ENCODE measurements at places on chromosomes 11 and 22.
A peak's percentile ranks its signal among the peaks of the same experiment; 100 is the strongest.

DNA sequence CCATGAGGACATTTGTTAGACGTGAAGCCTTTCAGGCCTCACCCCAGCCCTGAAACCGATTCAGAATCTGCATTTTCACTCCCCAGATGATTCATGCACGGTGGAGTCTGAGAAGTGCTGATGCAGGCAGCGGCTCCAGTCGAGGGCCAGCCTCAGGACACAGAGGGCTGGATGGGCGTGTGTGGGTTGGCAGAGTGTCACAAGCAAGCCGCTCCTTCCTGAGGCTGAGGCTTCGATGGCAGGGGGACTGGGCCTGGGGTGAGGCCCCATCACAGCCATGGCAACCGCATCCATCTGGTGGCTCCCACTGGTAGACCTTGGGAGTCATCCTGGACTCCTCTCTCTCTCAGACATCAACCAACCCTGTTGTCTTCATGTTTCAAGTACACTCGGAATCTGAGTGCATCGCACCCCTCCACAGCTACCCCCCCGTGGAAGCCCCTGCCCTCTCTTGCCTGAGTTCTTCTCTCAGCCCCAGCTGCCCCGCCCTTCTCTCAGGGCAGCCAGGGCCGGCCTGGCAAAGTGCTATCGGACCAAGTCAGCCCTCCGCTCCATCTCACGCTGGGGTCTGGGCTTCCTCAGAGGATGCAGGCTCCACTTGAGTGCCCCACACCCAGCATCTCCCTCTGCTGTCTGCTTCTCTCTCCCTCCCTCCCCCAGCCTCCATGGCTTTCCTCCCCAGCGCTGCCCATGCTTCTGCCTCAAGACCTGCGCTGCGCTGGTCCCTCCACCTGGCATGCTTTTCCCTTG is 10.6 kb downstream of the KCNC1 start:
- no peak for DNase-seq

DNA sequence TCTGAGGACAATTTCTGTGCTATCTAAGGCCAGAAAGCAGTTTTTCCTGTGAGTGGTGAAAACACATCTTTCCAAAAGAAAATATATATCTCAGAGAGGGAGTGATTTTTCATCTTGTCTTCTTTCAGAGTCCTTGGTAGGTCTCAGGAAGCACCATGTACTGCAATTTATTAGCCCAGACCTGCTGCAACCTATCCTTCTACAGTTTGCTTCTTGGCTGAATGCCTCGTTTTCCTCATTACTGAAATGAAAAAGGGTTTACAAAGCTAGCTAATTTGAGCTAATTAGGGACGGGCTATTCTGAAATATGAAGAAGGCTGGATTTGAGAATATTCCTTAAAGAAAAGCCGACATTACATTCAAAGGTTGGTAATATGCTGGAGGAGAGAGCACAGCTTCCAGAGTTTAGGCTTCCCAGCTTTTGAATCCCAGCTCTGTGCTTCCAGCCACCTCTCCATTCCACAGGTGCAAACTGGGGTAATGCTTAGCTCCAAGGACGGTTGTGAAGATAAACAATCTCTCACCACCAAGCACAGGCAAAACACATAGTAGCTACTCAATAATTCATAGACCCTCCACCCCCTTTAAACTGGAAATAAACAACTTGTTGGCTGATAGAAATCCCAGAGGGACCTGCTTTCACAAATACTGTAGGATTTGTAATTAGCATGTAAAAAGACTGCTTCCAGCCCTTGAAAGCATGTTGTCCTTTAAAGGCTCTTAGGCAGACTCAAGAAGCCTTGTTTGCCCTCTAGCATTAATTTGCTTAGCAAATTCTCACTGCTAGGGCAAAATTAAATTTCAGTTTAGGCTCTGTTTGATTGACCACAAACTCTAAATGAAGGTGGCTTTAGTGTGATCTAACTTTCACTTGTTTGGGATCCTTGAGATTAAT is 24.5 kb upstream of the SESN3 start:
- no peak for DNase-seq

GRCh38 chr11:123187665-123188507 is 7.2 kb downstream of the CLMP start:
- DNase-seq: no peak

GRCh38 chr11:36360826-36361415 is 64.8 kb downstream of the PRR5L start:
- DNase-seq: no peak

- no peak for DNase-seq
These were observed 157.6 kb downstream of the PGR start for GRCh38 chr11:100972046-100972445.

DNA sequence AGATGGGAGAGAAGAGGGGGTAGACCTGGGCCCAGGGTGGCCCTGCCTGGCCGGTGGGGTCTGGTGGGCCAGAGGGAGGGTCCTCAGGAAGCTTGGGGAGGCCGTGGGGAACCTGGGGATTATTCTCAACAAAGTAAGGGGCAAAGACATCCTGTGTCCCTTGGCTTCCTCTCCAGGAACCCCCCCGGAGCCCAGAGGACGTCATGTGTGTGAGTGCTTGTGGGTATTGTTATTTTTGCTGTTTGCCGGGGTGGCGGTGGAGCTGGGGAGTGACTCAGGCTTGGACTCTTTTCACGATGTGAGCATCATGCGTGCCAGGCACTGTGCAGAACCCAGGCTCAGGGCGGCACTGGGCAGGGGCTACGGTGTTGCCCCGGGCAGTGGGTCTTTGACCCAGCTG is 982 bp upstream of the SHANK3 start:
- DNase-seq: no peak

GRCh38 chr11:5247472-5248192 is 2.0 kb downstream of the HBG1 start:
- no peak for DNase-seq

DNA sequence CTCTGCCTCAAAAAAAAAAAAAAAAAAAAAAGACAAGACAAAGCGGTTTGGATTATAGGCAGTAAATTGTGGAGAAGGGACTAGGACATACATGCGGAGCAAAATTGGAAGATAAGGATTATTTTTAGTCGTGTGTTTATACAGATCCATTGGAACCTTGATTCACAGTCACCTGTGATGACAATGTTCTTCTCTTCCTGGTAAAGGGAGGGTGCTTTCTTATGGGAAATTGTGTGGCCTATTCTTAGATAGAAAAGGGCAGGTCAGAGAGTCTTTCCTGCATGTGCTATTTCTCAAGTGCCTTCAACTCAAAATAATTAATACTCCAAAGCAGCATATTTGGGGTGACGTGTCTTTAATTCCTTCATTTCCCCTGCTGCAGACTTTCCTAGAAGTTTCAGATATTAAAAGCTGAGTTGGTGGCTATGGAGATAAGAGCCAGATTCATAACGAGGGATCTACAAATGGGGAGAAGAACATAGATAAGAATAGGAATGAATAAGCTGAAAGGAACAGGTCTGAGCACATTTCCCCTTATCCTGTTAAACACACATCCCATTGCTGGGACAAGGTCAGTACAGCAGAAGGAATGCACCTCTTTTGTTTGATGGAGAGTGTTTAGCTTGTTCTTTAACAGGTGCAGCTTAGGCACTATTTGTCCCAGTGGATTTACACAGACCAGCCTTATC is 22.5 kb downstream of the GSTT2B start:
- DNase-seq: no peak

- DNase-seq: no peak
These were observed 103.7 kb downstream of the CD44 start for GRCh38 chr11:35242412-35243242.

- no peak for DNase-seq
These were observed 115.9 kb downstream of the ARFGAP2 start for GRCh38 chr11:47060807-47061206.

DNA sequence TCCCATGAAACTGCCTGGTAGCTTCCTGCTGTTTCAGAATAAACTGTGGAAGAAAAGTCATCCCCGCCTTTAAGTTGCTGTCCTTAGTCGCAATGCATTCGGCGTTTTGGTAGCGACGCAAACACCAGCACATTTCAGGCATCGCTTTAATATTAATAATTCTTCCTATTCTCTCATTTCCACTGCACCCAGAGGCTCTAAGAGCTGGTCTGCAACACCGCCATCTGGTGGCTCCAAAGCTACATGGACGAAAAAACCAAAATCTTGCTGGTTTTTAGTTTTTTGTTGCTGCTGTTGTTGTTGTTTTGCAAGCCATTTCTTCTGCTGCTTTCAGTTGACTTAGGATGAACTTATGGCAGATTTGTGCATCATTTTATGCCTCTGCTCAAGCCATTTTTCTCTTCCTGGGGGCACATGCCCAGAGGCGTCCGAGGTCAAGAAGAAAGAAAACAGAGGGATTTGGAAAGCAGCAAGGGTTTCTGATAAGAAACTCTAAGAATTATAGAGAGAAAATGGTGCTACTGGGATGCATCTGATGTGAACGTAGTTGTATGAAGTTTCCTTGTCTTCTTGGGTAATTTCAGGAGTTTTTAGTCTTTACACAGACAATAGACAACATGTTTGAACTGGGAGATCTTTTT is 345.4 kb upstream of the KIRREL3 start:
- peak; percentile 51 for DNase-seq

DNA sequence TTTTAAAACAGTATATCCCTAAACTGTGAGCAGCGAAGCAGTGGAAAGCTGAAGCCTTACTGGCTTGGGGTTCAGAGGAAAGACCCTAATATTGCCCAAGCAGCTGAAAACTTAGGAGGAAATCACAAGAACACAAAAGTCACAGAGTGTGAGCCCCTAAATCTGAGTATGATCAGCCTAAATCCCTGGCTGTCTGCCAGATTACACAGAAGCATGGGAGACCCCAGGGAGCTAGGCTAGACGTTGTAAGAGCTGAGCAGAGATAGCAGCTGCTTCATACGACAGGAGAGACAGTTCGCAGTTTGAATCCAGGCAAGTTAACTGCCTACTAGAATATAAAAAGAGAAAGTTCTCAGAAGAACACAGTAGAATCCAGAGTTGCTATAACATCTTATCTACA is 81.2 kb downstream of the PACS1 start:
- no peak for DNase-seq

GRCh38 chr11:118910309-118911112 is 15.2 kb downstream of the BCL9L start:
- peak; percentile 76 for DNase-seq

DNA sequence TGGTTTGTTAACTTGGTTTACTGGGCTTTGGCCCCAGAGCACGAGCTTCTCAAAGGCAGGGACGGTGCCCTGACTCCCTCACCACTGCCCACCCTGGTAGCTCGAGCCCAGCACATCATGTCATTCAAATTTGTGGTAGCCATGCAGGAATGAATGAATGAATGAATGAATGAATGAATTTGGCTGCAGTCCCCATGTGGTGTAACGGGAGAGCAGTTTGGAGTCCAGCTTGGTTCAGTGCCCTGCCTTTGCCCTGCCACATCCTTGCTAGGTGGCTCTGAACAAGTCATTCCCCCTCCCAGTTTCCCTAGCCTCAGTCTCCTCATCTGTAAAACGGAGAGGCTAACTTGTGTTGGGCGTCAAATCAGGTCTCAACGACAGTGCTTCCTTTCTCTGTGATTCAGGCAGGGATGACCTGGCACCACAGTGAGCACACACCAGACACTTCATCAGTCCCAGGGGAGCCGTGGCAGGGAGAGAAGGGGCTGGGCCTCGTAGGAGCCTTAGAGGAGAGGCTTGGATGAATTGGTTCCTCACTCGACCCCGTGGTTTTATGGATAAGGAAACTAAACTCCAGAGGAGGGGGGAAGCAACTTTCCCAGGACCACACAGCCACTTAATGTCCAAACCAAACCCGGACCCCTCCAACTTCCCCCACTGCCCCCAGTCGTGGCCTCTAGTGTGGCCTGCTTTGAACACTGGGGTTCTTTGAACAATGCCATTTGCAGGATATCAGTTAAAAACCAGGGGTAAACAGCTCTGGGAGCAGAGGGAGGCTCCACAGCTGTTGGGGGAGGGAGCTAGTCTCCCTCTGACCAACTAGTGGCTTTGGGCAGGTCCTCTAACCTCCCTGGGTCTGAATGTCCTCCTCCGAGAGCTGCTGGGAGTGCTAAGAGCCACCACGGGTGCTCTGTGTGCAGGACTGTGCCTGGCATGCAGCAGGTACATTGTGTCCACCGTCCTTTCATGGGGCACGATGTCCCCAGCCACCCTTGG is 86.2 kb downstream of the CACNA1I start:
- DNase-seq: no peak

DNA sequence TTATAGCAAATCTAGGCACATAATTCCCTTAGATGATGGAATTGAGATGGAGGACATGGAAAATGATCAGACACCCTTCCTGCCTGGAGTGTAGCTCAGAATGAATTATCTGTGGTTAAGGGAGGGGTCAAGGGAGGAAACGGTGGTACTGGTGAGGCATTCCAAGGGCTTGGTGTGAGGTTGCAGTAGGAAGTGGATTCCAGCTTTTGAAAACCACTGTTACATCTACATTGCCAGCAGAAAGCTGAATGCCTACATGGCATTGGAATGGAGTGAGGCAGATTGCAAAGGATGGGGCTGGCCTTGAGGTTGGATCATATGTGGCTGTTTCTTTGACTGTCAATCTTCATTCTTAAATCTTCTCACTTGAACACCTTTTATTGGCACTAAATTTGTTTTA is 684.4 kb downstream of the NTM start:
- DNase-seq: no peak

- DNase-seq: no peak
These were observed 49.2 kb downstream of the RPL27A start for GRCh38 chr11:8731647-8732323.

DNA sequence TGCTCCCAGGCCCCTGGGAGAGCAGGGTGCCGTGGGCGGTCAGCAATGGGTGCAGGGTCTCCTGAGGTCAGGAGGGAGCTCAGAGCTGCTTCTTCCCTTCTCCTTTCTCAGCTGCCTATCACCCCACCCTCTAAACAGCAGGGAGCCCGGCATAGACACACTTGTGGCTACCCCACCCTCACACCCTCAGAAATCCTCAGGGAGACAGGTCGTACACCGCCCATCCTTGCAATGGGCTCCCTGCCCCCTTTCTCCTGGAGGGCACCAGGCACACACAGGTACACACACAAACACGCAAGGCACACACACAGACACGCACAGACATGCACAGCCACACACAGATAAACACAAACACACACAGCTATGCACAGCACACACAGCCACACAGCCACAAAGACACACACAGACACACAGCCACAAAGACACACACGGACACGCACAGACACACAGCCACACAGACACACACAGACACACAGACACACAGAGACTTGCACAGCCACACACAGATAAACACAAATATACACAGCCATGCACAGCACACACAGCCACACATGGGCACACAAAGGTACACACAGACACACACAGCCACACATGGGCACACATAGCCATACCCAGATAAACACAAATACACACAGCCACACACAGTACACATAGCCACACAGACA is 44.9 kb upstream of the TH start:
- no peak for DNase-seq

All from nephron progenitor cell (in vitro differentiated cells).